Activated CD4-positive, CD25-positive, alpha-beta regulatory T cell (primary cell): ENCODE measurements at places on chromosomes 11 and 22.
A peak's percentile ranks its signal among the peaks of the same experiment; 100 is the strongest.

GRCh38 chr11:116057000-116057399, 552.8 kb upstream of the CADM1 start:
- no peak for DNase-seq

DNA sequence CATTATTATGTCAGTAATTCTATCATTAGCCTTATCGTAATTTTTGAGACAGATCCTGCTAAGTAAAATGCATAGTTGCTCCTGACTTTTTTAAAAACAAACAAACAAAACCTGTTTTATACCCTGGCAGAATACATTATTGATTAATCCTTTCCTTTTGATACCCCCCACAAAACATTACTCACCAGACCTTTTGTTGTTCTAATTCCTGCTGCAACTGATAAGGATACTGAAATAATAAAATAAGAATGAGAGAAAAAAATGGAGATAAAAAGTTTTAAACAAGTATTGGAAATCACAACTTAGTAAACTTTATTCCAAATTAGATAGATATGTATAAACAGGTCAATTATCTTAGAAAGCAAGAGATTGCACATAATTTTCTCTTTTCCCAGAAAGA, 28.6 kb downstream of the MS4A4E start:
- DNase-seq = no peak

DNA sequence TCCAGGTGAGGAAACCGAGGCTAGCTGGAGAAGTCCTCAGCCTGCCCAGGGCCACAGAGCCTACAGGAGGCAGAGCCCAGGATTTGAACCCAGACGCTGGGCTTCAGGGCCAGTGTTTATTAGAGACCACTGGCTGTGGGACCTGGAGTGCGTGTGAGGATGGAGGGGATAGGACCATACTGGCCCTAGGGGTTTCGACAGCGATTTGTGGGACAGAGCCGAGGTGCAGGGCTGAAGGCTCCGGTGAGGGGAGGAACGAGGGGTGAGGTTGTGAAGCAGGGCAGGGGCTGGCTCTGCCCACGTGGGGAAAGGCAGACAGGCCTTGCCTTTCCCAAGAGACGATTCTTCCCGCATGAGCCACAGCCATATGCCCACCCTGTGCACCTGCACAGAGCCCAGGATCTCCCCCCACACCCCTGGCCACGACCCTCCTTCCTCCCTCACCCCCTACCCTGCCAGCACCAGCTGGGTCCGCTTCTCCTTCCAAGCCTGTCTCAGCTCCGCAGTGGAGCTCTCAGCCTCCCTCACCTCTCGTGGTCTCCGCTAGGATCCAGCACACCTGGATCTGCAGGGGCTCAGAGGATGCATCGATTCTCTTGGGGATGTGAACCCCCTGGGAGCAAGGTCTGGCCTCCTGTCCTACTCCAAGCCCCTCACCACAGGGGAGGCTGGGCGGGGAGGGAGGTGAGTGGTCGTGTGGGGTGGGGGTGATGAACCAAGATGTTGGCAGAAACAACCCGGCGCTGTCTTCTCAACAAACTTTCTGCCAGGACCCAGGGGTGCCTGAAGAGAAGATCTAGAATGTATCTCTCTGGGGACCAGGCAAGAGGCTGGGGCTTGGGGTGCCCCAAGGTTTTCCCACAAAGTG, 58.4 kb downstream of the RTL6 start:
- no peak for DNase-seq

DNA sequence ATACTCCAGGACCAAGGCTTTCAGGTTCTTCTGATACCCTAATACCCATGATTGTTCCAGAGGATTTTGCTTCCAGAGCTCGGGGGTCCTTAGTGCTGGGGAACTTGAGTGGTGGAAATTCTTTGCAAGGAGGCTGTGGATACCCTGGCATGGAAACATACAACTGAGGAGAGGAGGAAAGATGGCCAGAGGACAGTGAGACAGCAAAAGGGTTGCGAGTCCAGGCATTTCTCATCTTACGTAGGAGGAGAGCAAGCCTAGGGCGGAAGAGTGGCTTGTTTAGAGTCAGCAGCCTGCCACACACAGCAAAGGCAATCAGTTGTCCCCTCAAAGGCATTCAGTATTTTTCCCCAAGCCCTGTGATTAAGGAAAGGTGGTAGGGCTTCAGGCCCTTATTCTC, 73.5 kb downstream of the ADM start:
- DNase-seq = no peak

DNA sequence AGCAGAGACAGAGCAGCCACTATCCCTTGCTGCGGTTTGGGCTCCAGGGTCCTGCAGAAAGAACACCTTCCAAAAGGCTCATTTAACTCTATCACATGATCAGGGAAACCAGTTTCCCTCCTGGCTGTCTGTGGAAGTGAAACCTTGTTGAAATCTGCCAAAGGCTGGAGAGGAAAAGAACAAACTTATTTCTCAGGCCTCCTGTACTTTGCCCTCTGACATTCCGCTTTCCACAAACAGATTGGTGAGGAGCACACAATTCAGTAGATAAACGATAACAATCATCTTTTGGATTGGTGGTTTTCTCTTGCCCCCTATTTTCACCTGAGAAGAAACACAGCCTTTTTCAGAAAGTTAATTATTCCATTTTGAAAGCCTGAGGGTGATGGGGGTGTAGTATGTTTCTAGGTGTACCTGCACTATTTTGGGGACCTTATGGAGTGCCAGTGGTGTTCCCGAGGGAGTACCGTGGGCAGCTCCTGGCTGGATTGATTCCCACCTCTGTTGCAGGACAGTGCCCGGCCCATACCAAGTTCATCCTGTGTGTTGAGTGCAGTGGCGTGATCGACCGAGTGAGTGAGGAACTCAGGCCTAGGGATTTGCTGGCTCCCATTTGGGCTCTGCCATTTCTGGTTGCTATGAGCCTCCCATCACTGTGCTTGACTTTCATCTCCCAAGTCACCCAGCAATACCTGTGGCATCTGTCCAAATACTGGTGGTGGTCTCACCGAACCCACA, 102.0 kb downstream of the TBC1D22A start:
- no peak for DNase-seq

- no peak for DNase-seq
Measured at GRCh38 chr22:29702931-29703501, 16.8 kb upstream of the CABP7 start.

- peak; percentile 69 for DNase-seq
Measured at GRCh38 chr22:22710719-22711531, 66.5 kb downstream of the GGTLC2 start.

GRCh38 chr11:82873919-82874333, 26.3 kb downstream of the PRCP start:
- no peak for DNase-seq

DNA sequence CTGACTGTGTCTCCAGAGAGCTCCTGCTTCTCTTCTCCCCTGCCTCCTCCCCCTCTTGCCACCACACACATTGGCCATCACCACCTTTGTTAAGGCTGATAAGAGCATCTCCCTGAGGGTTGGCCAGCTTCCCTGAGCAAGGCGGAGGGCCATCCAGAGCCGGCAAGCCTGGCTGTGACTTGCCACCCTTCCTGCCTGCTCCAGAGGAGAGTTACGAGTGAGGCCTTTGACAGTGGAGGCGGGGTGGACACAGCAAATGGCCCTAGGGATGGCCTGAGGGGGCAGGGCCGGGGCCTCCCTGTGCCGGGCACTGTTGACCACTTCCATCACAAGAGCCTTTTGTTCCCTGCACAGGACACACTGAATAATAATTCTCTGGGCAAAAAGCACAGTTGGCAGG, 5.4 kb downstream of the FREY1 start:
- DNase-seq = no peak

- no peak for DNase-seq
Measured at GRCh38 chr11:12678991-12679390, 4.8 kb downstream of the TEAD1 start.

GRCh38 chr22:39967103-39967829, 7.1 kb downstream of the TMA7B start:
- no peak for DNase-seq

DNA sequence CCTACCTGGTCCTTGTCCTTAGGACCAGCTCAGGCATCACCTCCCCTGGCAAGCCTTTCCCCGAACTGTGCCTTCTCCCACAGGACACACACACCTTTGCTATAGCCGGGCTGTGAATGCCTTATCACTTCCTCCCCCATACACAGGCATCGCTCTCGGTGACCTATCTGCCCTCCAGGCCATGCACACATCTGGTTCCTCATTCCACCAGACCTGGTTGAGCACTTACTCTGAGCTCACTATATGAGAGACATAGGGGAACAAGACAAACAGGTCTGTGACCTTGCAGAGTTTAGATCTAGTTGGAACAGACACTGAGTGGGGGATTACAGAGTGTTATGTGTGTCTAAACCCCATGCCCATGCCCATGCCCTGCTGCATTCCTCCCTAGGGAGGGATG, 3.1 kb upstream of the BCR start:
- DNase-seq = no peak

DNA sequence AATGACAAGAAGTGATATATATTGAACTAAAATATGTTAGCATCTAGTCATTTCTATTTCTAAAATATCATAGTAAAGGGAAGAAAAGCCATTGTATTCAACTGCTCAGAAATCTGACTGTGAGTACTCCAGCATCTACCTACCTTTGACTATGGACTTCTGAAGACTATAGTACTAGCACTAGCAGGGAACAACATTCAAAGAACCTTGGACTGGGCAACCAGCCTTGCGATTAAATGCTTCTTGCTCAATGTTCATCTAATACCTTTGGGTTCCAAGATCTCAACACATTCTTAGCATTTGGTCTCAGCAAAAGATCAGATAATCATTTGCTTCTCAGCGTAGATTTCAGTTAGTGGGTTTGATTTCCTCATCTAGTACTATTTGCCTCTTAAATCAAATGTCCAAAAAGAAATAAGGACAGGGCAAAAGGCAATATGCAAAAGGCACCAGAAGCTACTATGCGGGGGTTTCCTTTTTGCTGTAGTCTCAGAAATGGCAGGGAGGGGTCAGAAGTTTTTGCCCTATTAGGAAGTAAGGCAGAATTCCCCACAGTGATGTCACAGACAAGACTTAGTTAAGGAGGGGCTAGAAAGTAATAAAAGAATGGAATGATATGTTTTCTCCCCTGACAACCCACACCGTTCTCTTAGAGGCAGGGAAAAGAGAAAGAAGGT, 80.6 kb downstream of the GAB2 start:
- no peak for DNase-seq
